Pancreas (tissue), 10 donors: ENCODE measurements at places on chromosomes 5 and 9.

DNA sequence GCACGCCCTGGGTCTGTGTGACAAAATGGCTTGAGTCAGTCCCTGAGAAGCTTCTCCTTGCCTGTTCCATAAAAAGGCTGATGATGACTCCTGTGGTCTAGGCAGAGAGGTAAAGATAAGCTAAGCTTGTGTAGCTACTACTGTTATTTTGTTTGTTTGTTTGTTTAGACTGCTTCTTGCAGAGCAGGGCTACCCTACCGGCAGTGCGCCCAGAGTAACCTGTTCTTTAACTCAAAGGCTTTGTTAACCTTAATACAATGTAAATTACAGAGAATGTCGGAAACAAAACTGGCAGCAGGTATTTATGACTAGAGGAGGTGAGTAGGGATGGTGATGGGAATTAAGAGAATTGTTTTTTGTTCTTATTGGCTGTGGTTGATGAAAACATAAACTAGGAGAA is 87.6 kb downstream of the F2RL2 start:
- peaks cover 12% of the 10 kb centered on the region for H3K4me1 ChIP-seq
- no peak overlapping the region for H3K27ac ChIP-seq
- H3K27me3 ChIP-seq, result no peaks in the 10 kb centered on the region
- DNase-seq, result no peak
- H3K4me3 ChIP-seq, result no peak overlapping the region

DNA sequence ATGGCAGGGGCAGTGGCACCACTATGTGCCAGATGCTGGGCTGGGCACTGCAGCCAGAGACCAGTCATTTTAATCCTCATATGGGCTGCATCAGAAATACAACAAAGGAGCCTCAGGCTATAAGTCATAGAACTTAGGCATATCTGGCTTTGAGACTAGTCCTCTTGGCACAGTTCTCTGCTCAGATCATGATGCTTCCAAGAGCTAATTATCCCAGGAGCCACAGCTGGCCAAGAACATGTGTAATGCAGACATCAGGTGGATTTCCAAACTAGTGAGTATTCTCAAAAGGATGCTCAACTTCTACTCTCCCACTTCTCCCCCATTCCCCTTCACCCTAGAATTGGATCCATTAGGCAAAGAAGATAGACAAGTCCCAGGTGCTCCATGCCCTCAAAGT is 562.2 kb upstream of the TRPC7 start:
- no peaks in the 10 kb centered on the region for H3K27me3 ChIP-seq
- H3K36me3 ChIP-seq, result no peaks in the 10 kb centered on the region
- H3K27ac ChIP-seq, result no peak overlapping the region
- no peak for DNase-seq
- no peak overlapping the region for H3K4me3 ChIP-seq

DNA sequence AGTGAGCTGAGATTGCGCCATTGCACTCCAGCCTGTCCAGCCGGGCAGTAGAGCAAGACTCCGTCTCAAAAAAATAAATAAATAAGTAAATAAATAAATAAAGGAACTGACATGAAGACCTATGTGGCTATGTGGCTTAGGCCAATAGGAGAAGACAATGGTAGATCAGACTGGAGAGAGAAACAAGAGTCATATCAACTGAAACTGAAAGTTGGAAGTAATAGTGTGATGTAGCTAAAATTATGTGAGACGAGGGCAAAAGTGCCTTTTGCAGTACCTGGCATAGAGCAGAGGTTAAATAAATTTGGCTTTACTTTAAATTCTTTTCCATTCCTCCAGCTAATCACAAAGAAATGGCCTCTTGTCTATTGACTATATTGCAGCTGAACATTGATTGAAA is 7.3 kb downstream of the FBP2 start:
- no peaks in the 10 kb centered on the region for H3K36me3 ChIP-seq
- no peak overlapping the region for H3K27ac ChIP-seq
- no peak for DNase-seq

DNA sequence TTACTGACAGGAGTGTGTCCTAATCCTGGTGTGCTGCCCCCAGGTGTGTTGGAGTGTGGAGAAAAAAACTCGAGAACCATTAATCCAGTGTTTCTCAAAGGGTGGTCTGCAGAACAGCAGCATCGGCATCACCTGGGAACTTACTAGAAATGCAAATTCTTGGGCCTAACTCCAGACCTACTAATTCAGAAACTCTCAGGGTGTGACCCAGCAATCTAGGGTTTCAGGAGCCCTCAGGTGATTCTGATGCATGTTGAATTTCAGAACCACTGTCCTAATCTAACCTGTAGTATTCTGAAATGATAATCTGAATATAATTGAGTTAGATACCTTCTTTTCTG is 30.0 kb upstream of the IL6ST start:
- H3K27ac ChIP-seq, result no peak overlapping the region
- no peaks in the 10 kb centered on the region for H3K36me3 ChIP-seq
- peaks cover 10% of the 10 kb centered on the region for H3K4me1 ChIP-seq
- DNase-seq, result no peak
- H3K4me3 ChIP-seq, result no peak overlapping the region

- no peak for DNase-seq
- no peaks in the 10 kb centered on the region for H3K36me3 ChIP-seq
- H3K4me3 ChIP-seq, result no peak overlapping the region
These were observed 106.7 kb downstream of the PCSK5 start for GRCh38 chr9:75997206-75997605.

DNA sequence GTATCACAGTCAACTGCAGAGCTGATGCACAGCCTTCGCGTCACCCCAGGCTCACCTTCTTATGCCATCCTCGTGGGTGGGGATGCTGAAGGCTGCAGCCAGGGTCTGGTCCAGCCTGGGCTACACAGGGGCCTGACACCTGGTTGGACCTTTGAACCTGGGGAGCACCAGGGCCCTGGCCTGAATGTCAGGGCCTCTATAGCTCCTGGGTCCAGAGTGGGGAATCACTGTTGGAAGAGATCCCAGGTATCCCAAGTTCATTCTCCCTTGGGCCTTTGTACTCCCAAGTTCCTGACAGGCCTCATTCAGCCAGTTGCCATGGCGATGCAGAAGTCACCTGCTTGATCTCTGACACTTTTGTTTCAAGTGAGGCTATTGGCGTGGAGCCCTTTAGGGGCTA is 43.8 kb downstream of the ZNF618 start:
- no peak overlapping the region for H3K27ac ChIP-seq
- H3K4me3 ChIP-seq, result no peak overlapping the region
- H3K36me3 ChIP-seq, result no peaks in the 10 kb centered on the region
- no peaks in the 10 kb centered on the region for H3K4me1 ChIP-seq

DNA sequence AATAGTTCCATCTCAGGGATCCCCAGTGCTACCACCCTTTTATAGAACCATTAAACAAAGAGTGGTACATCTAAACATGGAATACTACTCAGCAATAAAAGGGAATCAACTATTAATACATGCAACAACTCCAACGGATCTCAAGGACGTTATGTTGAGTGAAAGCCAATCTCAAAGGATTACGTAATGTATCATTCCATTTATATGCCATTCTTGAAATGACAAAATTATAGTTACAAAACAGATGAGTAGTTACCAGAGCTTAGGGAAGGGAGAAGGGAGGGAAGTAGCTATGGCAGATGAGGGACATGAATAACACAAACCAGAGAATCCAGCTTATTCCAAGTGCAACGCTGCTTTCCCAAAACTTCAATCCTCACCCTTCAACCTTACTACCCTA is 69.5 kb downstream of the ACTL7B start:
- no peak overlapping the region for H3K4me3 ChIP-seq
- no peak overlapping the region for H3K27ac ChIP-seq
- no peaks in the 10 kb centered on the region for H3K4me1 ChIP-seq

DNA sequence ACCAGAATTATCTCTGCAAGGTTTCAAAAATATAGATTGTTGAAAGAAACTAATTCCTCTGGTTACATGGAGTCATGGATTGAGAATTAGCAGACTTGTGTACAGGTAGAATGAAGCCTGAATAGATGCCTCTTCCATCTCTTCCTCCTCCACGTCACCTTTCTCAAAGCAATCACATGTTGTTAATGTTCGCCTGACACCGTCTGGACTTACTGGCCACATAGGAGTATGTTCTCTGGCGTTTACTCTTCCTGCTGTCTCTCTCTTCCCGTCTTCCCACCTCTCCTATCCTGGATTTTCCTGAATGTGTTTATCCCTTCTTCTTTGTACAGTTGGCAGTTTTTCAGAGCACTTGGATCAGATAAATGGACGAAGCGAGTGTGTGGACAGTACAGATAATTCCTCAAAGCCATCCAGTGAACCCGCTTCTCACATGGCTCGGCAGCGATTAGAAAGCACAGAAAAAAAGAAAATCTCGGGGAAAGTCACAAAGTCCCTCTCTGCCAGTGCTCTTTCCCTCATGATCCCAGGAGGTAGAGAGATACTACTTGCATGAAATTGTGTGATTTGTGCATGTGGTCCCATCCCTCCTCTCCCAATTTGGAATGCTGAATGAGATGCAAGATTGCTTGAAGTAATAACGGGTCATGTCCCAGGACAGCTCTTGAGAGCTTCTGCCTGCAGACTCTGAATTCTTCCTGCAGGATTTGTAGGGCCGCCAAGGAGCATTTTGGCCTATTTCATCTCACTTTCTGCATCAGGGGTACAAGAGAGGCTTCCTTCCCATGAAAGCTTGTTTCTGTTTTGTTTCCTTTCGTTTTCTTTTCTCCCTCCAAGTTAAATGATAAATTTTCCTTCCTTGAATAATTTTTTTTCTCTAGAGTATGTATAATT is 47.3 kb downstream of the CD180 start:
- H3K27ac ChIP-seq, result no peak overlapping the region
- no peaks in the 10 kb centered on the region for H3K36me3 ChIP-seq
- no peak for DNase-seq

GRCh38 chr5:180658774-180659564 is 9.6 kb upstream of the FLT4 start:
- H3K27ac ChIP-seq, result no peak overlapping the region
- no peaks in the 10 kb centered on the region for H3K4me1 ChIP-seq
- no peak for DNase-seq
- no peak overlapping the region for H3K4me3 ChIP-seq

GRCh38 chr5:88172847-88173758 is 95.5 kb downstream of the TMEM161B start:
- H3K36me3 ChIP-seq, result no peaks in the 10 kb centered on the region
- no peak overlapping the region for H3K27ac ChIP-seq
- no peaks in the 10 kb centered on the region for H3K4me1 ChIP-seq
- H3K27me3 ChIP-seq, result no peaks in the 10 kb centered on the region
- DNase-seq, result no peak
- no peak overlapping the region for H3K4me3 ChIP-seq

GRCh38 chr5:123094919-123095797 is 6.1 kb downstream of the PRDM6 start:
- H3K36me3 ChIP-seq, result no peaks in the 10 kb centered on the region
- peaks cover 55% of the 10 kb centered on the region for H3K27me3 ChIP-seq
- no peak for DNase-seq
- H3K27ac ChIP-seq, result no peak overlapping the region
